ENCODE measurements at places on chromosomes 13 and 19. TPM values are rescaled to one million over a fixed set of nuclear protein-coding genes. Genes with fewer than 3 reads are reported as not detected.

Gene ZNF430
- 13.3 TPM for total RNA-seq

DNA sequence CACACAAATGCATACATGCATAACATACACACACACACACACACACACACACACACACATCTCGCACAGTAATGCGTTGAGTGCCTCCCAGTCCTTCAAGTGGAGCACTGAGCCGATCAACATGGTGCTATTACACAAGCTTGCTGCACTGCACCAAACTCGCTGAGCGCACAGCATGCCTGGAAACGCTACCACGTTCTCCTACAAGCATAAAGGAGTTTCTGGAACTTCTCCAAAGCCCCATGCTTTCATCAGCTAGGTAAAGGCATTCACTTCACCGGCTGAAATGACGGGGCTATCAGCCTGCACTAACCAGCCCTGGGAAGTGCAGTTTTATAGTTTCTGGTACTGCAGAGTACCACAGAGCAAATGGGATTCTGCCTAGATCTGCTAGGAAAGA is 92.7 kb downstream of the FGF14 start:
- no peak for DNase-seq

DNA sequence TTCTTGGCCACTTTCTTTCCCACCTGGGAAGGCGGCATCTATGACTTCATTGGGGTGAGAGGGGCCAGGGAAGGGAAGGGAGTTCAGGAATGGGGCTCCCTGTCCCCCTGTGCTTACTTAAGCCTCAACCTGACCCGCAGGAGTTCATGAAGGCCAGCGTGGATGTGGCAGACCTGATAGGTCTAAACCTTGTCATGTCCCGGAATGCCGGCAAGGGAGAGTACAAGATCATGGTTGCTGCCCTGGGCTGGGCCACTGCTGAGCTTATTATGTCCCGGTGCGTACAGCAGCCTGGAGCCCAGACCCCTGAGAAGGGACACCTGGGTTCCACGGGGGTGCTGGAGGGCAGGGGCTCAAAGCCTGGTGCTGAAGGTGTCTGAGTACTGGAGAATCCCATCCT is 1.1 kb downstream of the TMEM147 start:
- no peak for DNase-seq

DNA sequence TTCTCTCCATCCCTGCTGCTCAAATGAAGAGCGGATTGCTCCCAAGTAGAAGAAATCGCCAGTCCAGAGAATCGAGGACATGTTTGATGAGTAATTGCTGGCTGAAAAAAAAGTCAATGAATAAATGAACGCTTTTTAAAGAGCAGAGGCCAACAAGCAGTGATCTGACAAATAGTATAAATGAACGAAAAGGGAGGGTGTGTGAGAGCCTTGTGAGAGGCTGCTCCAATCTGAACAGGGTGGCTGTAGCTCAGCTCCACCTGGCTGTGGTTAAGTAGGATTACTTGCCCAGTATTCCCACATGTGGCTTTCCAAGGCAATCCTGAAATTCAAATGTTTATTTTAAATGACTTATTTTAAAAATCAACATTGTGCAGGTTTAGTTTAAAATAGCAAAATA is 117.1 kb downstream of the TSHZ3 start:
- DNase-seq: no peak

Gene ZNF726
- 4.1 TPM for total RNA-seq

Gene CFAP97D2
- total RNA-seq: not detected

DNA sequence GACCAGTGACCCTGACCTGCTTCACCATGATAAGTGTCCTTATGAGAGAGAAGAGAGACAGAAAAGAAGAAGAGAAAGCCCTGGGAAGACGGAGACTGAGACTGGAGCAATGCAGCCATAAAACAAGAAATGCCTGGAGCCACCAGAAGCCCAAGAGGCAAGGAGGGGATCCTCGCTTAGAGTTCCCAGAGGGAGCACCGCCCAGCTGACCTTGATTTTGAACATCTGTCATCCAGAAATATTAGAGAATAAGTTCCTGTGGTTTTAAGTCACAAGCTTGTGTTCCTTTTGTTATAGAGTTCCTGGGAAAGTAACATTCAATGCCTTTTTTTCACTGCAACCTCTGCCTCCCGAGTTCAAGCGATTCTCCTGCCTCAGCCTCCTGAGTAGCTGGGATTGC is 20.2 kb downstream of the CERS1 start:
- DNase-seq: no peak

- DNase-seq: no peak
Measured at GRCh38 chr13:19822673-19823072, 39.9 kb upstream of the PSPC1 start.

Gene DPP9
- 156 TPM for total RNA-seq

GRCh38 chr19:41161903-41162302 is 31.1 kb upstream of the CYP2S1 start:
- no peak for DNase-seq

All from mammary epithelial cell (primary cell).